H1 (cell line): ENCODE measurements at places on chromosomes 11 and 22. TPM values are rescaled to one million over a fixed set of nuclear protein-coding genes. Genes with fewer than 3 reads are reported as not detected.

Gene WBP2NL
- polyA plus RNA-seq, result not detected in 2 replicates

GRCh38 chr11:78549624-78550409 is 24.8 kb downstream of the NARS2 start:
- DNase-seq, result no peak

DNA sequence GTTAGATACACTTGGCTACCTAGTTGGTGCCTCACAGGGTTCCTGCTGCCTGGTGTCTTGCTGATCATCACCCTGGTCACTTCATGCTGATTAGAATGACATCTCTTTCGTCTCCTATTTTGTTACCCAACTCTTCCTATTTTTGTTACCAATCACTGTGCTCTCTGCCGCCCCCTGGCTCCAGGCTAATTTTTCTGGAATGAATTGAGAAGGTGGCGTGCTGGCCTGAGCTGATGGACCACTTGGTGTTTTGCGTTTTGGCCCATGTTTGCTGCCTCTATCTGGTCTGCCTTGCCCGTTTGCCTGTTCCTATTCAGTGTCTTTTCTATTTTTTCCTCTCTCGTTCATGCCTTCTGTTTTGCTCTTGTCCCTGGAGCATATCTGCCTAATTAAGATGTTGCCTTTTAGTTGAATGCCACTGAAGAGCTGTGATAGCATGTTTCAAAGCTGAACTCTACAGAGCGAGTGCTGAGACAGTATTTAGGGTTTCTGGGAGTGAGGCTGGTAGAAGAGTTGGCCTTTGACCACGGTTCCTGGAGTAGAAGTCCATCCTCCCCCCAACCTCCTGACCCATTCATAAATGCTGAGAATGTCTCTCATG is 5.9 kb upstream of the ATF4 start:
- DNase-seq, result peak; percentile 88

Gene PRG3
- polyA plus RNA-seq, result not detected in 2 replicates

DNA sequence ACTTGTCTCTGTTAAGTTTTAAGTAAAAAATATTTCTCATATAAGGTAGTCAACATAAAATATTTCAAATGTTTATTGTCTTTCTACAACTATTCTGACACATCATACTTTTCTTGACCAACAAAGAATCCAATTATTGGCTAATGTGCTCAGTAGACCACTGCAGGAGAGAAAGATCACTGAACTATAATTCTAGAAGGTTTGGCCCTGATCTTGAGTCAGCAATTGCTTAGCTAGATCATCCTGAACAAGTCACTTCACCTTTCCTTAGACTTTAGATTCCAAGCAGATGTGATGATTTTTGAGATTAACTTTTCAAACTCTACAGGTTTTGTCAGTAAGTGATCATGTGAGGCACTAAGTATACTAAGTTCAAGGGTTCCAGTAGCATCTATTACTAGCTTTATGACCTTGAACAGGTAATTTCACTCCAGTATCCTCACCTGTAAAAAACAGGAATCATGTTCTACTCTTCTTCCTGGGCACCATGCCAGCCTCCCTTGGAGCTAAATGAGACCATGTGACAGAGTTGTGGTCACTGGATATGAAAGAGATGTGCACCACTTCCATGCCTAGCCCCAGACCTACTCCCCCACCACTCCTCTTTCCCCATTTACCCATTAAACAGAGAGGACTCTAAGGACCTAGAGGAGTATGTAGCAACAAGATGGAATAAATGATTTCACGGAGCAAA is 17.3 kb downstream of the PGM2L1 start:
- no peak for DNase-seq

GRCh38 chr11:30016588-30017363 is at the start of gene KCNA4:
KCNA4 (minus strand) TSS chr11:30017030; CDS start chr11:30012678, 4,352 bp downstream.
- no peak for DNase-seq

Gene P4HA3
- 0.05 and 0.06 TPM in 2 replicates for polyA plus RNA-seq

DNA sequence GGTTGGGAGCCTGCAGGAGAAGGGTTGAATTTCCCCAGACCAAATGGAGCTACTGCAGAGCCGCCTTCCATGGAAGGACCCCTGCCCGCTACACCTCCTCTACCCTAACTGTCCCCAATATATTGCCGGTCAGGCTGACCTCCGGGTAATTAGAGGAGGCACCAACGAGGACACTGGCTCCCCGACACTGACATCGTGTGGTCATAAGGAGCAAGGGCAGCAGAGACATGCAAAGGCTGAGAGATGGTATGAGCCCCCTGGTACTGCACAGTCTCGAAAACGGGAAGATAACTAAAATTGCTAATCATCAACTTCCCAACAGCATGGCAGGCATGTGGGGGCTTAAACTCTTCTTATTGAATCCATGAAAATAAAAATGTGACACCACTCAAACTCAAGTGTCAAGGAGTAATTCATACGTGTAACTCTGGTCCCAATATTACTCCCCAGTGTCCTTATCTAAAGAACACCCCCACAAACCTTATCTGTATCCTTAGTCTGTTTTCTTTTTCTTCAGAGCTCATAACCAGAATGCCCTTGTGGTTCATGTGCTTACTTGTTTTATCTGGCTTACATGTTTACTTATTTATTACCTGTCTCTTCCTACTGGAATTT is 4.4 kb downstream of the CAVIN3 start:
- no peak for DNase-seq
